ENCODE measurements at places on chromosomes 4 and X.

DNA sequence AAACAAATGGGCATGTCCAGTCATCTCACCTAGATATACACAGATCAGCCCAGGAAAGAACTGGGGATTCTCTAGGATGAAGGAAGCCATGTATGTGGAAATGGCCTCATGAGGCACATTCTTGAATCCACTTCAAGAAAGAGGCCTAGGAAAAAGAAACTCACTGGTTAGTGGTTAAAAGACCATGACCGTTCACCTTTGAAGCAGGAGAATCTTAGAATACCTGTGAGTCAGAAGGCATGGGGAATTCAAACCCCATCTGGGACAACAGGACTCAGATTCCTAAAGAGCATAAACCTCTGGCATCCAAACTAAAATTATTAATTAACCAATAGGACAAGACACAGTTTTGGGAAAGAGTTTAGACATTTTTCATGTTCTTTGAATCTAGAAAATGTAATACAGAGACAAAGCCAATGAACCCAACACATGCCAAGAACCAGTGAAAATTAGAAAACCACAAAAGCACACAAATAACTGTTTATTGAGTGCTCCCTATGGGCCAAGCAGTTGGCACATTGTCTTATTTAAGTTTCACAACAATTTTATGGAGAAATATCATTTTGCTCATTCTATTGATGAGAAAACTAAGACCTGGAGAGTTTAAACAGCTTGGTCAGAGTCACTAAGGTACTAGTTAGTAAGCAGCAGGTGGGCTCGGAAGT, 97.5 kb downstream of the NPNT start:
- no peak for DNase-seq

GRCh38 chr4:8159537-8160232, 1.1 kb upstream of the ABLIM2 start:
- no peak for DNase-seq

- DNase-seq = no peak
Measured at GRCh38 chr4:2385516-2385915, 32.9 kb downstream of the ZFYVE28 start.

GRCh38 chrX:134375691-134376090, 84.3 kb upstream of the HPRT1 start:
- no peak for DNase-seq

DNA sequence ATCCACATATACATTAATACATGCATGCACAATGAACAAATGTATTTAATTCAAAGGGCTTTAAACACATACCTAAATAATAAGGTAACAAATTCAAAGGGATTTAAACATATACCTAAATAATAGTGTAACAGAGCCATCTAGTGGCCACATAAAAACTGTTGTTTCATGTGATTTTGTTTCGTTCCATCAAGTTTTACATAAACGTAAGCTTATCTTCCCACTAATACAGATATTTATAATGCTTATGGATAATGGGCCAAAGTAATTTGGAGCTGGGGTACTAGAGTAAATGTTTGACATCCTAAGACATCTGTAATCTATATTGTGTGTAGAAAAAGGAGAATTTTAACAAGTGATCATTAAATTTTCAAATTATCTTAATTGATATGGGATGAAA, 82.3 kb downstream of the PRSS12 start:
- peak; percentile 50 for DNase-seq

GRCh38 chr4:5238173-5238572, 186.9 kb downstream of the STK32B start:
- DNase-seq = no peak

DNA sequence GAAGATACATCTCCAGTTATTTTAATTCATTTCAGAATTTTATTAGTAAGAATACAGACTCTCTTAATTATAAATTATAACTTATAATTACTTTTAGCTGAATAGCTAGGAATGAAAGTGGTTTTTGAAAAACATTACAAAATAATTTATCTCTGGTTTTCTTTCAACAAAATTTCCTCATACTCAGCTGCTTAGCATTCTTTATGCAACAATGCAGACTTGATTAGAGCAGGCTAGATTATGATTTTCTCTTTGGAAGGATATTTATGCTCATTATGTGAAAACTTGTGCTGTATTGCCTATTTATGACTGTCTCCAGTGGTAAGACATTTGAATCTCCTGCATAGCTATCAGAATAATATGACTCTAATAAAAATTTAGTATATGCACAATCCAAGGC, 2023.7 kb downstream of the C4orf33 start:
- no peak for DNase-seq

All from hematopoietic multipotent progenitor cell treated with erythropoietin and hydrocortisone succinate and interleukin-3 and kit ligand, for 15 days (in vitro differentiated cells).